ENCODE measurements at places on chromosomes 13 and 19.

GRCh38 chr13:66994097-66994496 is 236.0 kb downstream of the PCDH9 start:
- peak; percentile 47 for DNase-seq

DNA sequence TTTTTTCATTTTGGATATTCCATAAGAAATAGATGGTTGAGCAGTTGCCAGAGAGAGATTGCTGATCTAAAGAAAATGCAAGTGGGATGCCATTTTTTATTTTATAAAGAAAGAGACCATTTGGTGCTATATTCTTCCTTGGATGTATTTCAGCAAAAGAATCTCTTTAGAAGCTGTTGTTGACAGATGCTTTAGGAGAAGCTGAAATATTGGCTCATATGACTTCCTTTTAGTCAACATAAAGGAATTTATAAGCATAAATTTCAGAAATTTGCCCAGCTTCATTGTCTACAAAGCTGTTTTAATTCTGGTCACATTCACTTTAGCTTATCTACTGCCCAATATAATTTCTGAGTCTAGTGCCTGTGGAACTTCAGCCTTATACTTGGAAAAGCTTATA is 36.9 kb downstream of the POLR1D start:
- DNase-seq: no peak

DNA sequence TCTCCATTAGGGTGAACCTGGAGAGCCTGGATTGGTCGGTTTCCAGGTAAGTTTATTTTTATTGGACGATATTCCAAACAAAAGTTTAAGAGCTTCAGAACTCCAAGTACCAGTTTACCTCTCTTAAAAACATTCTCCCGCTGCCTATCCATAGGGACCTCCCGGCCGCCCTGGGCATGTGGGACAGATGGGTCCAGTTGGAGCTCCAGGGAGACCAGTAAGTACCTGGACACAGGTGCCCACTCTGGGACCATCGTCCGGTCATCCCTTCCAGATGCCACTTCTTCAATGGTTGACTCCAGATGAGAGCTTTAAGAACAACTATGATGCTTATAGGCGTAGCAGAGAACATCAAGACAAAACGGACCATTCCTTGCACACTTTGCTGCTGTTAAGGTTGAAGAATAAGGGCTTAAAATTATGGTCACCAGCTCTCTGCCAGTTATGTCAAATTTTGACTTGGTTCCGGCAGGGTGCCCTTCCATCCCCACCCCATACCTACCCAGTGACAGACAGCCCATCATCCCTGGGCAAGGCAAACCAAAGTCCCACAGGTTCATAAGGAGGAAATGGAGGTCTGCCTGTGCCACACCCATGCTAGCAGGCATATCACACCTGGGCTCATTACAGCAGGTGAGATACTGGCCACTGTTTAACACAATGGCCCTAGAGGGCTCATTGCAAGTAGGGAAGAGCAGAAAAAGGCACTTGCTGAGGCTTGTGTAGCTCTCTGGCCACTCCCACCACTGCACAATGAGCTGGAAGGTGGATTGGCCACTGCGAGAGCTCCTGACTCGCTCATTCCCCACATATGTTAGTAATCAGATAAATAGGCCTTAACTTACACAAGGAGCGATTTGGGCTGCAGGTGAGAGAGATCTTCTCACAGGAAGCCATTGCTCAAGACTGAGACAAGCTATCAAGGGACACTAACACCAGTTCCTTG is 123.6 kb downstream of the COL4A2 start:
- no peak for DNase-seq

GRCh38 chr13:94950303-94950702 is 238.0 kb upstream of the SOX21 start:
- DNase-seq: no peak

DNA sequence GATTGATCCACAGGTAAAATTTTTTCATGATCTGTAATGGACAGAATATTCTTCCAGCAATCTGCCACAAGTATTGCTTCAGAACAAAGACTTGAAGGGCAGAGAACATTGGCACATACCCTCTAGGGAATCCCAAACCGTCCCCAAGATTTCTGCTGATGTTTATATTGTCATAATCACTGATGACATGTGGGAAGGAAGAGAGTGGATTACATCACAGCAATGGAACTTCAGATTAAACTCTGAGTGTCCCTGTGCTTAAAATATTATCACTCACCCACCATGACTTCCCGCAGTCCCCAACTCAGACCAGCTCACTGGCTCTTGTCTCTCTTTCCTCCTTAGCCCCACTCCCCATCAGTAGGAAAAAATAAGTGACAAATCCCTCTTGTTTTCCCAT is 8.5 kb upstream of the TPT1 start:
- DNase-seq: peak; percentile 53

GRCh38 chr13:20387441-20387971 is 138.2 kb downstream of the CRYL1 start:
- DNase-seq: no peak

DNA sequence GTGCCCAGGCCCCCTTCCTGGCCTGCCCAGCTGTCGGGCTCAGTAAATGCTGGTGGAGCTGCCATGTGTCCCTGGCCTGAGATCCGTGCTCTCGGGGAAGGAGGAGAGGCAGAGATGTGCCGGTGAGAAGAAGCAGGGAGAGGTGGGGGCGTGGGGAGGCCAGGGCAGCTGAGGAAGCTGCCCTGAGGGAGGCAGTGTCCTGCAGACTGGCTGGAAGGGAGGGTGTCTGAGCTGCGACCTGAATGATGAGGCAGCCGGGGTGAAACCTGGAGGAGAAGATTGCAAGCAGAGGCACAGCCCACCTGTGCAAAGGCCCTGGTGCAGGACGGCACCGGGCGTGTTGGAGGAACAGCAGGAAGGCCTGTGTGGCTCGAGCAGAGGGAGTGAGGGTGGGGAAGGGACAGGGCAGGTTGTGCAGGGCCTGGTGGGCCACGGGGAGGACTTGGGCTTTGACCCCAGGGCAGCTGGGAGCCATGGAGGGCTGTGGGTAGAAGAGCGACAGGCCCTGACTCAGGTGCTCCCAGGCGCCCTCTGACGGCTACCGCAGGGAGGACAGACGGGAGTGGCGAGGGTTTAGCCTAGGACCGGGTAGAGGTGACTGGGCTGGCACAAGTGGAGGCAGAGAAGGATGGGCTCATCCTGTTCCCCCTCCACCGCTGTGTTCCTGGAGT is 14.0 kb upstream of the CELF5 start:
- DNase-seq: peak; percentile 65

GRCh38 chr13:40781717-40782116 is 7.7 kb upstream of the SLC25A15 start:
- peak; percentile 56 for DNase-seq

All from suppressor macrophage treated with lipopolysaccharide for 4 hours (primary cell).